ENCODE measurements at places on chromosomes 3 and 15. TPM values are rescaled to one million over a fixed set of nuclear protein-coding genes. Genes with fewer than 3 reads are reported as not detected.

The CCR4 gene
- 0.06 TPM for total RNA-seq

The DVL3 gene
- 41.6 TPM for total RNA-seq

The SUCNR1 gene
- 0.03 TPM for total RNA-seq

The C3orf85 gene
- not detected for total RNA-seq

The CERS3 gene
- not detected for total RNA-seq

The CCDC54 gene
- total RNA-seq: not detected

The LPCAT4 gene
- 13.2 TPM for total RNA-seq

The CDC25A gene
- total RNA-seq: 42.5 TPM

The LNP1 gene
- 3.6 TPM for total RNA-seq

- no peak for DNase-seq
Observed at GRCh38 chr3:43766672-43767465, 76.1 kb downstream of the ABHD5 start.

DNA sequence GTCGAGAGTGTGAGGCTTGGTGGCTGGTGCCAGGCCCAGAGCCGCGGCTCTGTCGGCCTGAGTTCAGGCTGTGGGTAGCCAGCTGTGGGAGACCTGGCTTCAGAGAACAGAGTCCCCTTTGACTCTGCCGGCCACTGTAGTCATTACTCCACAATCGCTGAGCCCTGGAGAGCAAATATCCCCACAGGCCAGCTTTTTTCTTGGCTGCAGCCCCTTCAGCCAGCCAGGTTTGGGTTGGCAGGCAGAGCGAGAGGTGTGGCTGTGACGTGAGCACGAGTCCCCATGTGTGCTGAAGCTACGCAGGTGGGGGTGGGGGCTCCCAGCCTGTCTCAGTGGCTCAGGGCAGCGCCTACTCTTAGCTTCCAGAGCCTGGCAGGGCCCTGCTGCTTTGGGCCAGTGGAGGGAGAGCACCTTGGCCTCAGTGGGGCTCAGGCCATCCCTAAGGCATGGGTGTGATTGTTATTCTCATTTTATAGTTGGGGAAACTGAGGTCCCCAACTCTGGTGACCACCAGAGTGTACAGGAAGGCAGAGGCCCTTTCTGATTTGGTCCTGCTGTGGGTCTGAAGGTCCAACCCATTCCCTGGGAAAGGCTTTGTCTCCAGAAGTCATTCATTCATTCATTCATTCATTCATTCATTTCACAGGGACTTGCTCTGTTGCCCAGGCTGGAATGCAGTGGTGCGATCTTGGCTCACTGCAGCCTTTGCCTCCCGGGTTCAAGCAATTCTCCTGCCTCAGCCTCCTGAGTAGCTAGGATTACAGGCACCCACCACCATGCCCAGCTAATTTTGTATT, 45.7 kb upstream of the LCTL start:
- DNase-seq: no peak

- DNase-seq: no peak
Observed at GRCh38 chr3:11005686-11006256, 13.2 kb downstream of the SLC6A1 start.

- no peak for DNase-seq
Observed at GRCh38 chr15:60392601-60392985, 5.2 kb downstream of the ANXA2 start.

- no peak for DNase-seq
Observed at GRCh38 chr3:195200010-195200822, 70.7 kb downstream of the XXYLT1 start.

- no peak for DNase-seq
Observed at GRCh38 chr3:195096484-195097330, 174.3 kb downstream of the XXYLT1 start.

DNA sequence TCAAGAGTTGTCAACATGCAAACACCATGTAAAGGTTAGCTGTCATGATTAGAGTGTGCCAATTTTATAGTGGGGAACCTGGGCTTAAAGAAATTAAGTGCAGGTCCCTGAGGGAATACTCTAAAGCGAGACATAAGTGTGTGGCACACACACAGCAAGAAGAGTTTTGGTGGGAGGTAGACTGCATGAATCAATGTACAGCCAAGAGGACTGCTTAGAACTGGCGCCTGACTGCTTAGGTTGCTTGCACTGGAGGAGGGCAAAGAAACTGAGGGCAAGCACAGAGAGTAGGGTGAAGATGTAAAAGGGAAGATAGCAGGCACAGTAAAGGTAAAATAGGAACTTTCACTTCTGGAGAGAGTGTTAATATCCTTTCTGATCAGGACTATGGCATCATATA, 184.9 kb downstream of the SOX2 start:
- DNase-seq: no peak

GRCh38 chr3:158471639-158472294, 99.2 kb upstream of the MLF1 start:
- DNase-seq: no peak

GRCh38 chr3:84601303-84601702, 357.5 kb upstream of the CADM2 start:
- DNase-seq: peak; percentile 12

Measured in G401 (cell line).